ENCODE measurements at places on chromosomes 11 and 22.

DNA sequence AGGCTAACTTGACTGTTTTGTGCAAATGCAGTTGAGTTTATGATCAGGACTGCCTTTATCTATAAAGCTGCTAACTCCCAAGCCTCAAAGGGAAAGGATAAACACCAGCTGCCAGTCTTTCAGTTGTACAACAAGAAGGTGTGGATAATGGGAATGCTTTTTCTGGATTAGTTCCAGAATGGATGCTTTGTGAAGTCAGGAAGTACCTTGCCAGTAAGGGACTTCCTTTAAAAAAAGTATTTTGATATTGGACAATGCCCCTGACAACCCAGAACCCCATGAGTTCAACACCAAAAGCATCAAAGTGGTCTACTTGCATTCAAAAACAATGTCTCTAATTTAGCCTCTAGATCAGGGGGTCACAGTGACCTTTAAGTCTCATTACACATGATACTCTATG is 32.0 kb downstream of the OR5A2 start:
- no peak for DNase-seq

DNA sequence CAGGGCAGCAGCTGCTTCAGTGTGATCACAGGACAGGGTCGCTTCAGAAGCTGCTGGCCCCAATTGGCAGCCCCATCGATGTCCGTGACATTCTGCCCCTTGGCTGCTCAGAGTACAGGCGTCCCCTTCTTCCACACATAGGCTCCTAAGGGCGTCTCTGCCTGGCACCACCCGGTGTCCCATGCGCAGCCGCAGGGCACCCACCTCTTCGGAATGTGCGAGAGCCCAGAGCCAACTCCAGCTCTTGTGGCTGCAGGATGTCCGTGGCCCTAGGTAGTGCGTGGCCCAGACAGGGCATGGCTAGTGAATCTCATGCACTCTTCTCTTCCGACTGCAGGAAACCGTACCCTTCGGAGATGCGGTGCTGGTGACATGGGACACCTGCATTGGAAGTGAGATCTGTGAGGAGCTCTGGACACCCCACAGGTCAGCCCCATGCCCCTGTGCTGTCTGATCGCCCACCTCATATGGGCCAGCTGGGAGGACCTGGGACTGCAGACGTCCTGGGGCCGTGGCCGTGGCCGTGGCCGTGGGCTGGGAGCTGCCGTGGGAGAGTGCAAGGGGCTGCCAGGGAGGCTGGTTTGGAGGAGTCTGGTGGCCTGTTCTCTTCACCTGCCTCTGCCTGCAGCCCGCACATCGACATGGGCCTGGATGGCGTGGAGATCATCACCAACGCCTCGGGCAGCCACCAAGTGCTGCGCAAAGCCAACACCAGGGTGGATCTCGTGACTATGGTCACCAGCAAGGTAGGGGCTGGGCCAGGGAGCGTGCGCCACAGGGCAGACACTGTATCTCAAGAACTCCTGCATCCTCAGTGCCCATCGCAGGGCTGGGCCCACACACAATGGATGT is 20.2 kb downstream of the NADSYN1 start:
- DNase-seq, result no peak

- no peak for DNase-seq
Observed at GRCh38 chr11:114211444-114212121, 84.6 kb upstream of the NNMT start.

GRCh38 chr22:50560034-50560433 is 2.7 kb downstream of the SYCE3 start:
- DNase-seq, result no peak

DNA sequence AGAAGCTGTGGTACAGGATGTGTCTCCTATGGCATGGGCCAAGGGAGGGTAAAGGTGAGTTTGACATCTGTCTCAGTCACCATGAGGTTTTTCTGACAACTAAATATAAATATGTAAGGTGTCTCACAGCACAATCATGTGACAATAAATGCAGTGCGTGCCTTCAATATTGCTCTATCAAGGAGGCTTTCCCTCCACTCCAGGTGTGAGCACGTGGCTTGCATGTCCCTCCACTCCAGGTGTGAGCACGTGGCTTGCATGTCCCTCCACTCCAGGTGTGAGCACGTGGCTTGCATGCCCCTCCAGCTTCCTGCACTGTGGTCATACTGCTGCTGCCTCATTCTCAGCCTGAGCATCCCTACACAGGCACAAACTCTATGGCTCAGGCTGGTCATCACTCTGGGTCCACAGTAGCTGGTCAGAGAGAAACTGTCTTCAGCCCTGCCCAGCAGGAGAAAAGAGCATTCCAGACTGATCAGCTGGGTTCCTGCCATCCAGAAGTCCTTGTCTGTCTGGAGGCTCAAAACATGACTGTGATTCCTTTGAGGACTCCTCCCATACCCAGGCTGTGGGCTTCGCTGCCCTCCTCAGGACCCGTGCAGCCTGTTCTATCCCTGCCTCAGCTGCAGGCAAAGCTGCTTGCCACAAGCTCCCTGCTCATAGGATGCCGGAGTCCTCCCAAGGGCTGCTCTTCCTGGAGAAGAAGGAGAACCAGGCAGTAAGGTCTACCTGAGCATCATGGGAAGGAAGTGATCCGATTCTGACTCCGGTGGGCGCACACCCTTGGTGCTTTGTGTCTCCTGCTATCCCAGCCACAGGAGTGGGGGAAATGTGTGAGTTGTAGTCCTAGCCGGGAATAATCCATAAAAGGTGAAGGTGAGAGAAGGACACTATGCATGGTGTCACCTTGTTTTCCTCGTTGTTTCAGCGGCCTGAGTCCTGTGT is 33.4 kb upstream of the VPREB1 start:
- DNase-seq, result no peak

DNA sequence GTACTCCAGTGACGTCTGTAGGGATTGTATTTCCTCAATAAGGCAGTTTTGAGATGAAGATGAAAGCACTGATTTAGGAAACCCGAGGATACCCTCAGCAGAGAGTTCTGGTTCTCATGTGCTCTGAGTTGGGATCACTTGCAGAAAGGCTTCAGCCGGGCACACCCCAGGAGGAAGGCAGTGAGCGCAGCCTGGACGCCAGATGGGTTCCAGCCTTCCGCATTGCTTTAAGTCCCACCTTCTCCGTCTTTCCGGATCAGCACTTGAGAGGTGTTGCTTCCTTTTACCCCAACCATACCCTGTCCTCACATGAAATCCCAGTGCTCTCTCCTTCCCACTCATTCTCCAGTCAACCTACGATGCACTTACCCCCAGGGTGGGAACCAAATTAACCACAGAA is 239.5 kb upstream of the CADM1 start:
- DNase-seq, result no peak

GRCh38 chr11:71173709-71174108 is 78.7 kb downstream of the SHANK2 start:
- no peak for DNase-seq

DNA sequence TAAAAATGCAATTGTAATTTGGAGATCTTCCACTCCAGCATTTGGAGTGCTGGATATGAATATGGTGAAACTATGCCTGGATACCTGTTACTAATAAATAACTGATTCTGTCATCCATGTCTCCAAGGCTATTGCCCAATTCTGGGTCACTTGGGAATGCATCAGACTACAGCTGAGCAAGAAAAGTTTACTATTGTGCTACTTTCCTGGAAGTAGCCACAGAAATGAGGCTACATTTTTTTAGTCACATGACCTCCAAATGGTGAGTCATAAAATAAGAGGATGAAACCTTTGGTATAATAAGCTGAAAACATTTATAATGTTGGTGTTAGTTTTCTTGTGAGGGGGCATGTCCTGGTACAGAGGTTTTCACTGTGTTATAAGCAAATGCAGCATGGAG is 44.4 kb downstream of the DCDC1 start:
- DNase-seq, result peak; percentile 12

GRCh38 chr11:123429913-123430720 is at the start of gene GRAMD1B:
Gene GRAMD1B (plus strand): TSS chr11:123430269. CDS start chr11:123430793, 524 bp downstream.
- peak; percentile 73 for DNase-seq

DNA sequence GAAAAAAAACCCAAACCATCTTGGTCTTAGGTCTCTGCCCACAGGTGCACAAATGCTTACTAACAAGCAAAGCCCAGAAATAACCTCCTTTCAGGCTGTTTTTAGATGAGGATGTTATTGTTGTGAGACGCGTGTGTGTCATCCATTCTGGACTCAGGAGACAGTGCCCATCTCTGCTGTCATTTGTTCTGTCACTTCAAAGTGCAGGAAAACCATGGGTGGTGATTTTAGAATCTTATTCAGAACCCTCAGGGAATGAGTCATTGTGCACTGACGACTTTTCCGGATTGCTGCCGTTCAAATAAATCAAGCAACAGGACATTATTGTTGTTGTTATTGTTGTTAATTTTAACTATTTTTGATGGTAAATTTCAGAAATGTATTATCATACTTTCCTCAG is 110.3 kb downstream of the LRRC32 start:
- DNase-seq, result peak; percentile 40

DNA sequence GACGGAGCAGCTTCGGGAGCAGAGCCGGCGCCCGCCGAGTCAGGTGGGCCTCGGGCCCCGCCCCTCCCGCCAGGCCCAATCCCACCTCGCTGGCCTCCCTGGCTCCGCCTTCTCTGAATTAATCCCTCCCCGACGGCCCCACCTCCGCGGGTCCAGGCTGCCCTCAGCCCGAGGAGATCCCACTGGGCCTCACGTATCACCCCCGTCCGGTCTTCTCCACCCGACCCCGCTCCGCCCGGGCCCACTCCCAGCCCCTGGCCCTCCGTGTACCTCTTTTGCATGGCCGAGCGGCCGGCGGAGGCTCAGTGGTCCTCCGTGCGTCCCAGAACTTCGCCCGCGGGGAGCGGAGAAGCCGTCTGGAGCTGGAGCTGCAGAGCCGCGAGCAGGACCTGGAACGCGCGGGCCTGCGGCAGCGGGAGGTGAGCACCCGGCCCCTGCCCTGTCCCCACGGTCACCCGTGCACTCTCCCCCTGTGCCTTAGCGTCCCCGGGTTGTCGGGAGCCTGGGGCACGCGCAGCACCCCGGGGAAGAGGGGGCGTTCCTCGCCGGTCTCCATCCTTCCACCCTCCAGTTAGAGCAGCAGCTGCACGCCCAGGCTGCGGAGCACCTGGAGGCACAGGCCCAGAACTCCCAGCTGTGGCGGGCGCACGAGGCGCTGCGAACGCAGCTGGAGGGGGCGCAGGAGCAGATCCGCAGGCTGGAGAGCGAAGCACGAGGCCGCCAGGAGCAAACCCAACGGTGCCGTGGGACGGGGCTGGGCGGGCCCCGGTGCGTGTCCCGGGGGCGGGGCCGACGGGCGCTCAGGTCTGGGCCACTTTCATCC is 2.2 kb upstream of the CD151 start:
- peak; percentile 89 for DNase-seq

GRCh38 chr11:126878913-126879482 is 121.6 kb downstream of the KIRREL3 start:
- no peak for DNase-seq

DNA sequence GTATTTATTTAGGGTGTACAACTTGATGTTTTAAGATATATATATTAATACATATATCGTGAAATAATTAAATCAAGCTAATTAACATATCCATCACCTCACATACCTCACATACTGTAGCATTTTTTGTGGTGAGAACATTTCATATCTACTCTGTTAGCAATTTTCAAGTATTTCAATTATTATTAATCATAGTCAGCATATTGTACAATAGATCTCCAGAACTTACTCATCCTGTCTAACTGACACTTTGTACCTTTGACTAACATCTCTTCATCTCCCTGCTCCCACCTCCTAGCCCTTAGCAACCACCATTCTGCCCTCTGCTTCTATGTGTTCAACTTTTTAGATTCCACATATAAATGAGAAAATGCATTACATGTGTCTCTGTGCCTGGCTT is 108.4 kb downstream of the BARX2 start:
- no peak for DNase-seq

GRCh38 chr11:47437746-47438418 is 11.1 kb downstream of the RAPSN start:
- no peak for DNase-seq

- no peak for DNase-seq
Observed at GRCh38 chr11:100353083-100353482, 334.0 kb upstream of the ARHGAP42 start.

DNA sequence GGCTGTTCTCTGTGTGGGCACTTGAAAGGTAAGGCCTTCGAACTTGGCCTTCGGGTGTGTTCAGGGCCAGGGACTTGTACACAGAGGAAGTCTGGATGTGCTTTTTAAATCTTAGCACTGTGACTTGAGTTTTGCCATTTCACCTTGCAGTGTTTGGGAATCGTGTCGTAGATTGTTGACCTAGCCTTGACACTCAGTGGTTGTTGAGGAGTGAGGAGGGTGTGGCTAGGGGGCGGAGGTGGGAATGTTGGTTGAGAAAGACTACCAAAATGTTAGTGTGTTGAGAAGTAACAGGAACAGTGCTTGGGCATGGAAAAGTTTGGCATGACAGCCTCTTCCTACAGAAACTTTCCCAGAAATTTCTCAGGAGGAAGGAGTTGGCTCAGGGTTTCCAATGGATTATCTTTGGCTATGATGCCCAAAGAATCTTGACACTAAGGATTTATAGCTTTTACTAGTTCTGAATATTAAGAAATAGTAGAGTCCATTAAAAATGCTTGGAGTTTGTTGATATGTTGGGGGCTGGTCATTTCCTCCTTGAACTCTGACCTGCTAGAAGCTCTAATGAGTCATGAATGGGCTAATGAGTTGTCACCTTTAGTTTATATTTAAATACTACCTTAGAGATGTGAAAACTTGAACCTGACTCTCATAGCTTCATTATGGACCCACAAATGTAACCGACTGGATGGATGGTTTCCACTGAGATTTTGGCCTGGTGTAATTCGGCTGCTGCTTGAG is 40.6 kb downstream of the BARX2 start:
- DNase-seq, result no peak

DNA sequence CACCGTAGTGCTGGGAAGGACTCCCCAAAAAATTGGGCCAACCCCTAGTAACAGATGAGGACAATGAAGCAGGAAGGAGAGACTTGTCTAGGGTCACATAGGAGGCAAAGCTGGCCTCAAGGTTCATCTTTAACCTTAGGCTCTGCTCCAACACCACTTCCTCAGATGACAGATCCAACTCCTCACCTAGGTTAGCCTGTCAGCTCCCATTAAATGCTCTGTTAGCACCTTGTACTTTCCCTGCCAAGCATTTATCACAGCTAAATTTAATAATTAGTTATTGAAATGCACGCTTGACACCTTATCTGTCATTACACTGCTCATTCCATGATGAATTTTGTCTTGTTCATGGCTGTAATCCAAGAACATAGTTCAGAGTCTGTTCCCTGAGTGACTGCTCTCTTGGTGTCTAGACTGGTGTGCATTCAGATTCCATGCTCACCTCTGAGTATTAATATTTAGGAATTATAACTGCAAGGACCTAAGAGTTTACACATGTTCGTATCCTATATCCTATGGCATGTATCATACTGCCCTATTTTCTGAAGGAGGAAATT is 18.6 kb downstream of the MAP6 start:
- DNase-seq, result no peak

DNA sequence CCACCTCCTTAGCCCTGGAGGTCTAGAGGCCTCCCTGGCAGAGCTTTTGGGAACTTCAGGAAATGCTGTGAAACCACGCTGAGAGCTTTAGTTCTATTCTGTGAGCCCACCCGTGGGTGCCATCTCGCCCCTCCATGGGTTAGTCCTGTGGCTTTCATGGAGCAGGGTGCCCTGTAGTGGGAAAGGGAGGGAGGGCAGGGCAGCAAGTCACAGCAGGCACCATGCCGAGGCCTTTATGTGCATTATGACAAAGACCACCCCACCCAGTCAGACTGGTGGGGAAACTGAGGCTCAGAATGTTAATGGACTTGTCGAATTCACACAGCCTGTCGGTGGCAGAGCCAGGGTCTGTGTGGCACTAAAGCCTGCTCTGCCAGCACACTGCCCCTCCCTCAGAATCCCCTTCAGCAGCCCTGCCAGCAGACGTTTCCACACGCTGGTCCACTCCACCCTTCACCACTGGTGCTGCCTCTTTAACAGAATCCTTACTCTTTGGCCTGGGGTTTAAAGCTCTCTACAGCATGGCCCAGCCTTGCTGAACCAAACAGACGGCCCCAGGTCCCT is 13.4 kb downstream of the TMPRSS13 start:
- DNase-seq, result no peak
